ENCODE measurements at places on chromosomes 11 and 22. TPM values are rescaled to one million over a fixed set of nuclear protein-coding genes. Genes with fewer than 3 reads are reported as not detected.

The ZC3H12C gene
- 60.6 TPM for total RNA-seq

- no peak for DNase-seq
- H3K36me3 ChIP-seq: no peaks in the 10 kb centered on the region
- no peak overlapping the region for H3K4me3 ChIP-seq
- no peak overlapping the region for H3K27ac ChIP-seq
- no peaks in the 10 kb centered on the region for H3K4me1 ChIP-seq
Measured at GRCh38 chr11:7165911-7166310, 77.1 kb downstream of the RBMXL2 start.

The YPEL1 gene
- total RNA-seq: 71.2 TPM

DNA sequence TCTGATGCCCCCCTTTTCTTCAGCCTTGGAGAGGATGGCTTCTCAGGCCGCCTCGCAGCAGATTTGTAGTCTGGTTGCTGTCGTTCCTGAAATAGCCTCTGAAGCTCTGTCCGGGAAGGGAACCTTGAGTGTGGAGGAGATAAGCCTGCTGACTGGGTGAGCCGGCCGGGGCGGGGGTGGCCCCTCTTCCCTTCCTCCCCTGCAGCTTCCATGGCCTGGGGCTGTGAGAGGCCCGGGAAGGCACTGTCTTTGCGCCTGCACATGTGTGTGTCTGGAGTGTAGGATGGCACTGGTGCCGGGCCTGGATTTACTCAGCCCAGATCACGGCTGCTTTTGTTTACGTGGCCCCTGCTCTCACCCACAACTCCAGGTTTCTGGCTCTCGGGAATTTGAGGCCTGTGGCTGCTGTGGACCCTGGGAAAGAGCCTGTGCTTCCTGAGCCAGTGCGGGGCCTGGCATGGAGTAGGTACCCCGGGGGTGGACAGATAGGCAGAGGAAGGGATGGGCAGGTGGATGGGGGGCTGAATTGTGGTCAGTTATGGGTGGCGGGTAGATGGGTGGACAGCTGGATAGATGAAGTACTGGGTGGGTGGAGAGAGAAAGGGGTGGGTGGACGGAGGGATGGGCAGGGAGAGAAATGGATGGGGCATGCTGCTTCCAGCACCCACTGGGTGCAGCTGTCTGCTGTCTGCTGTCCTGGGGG, 16.6 kb downstream of the KCNQ1 start:
- H3K36me3 ChIP-seq: no peaks in the 10 kb centered on the region
- peaks cover 6% of the 10 kb centered on the region for H3K27me3 ChIP-seq
- no peak overlapping the region for H3K4me3 ChIP-seq
- H3K4me1 ChIP-seq: no peaks in the 10 kb centered on the region

DNA sequence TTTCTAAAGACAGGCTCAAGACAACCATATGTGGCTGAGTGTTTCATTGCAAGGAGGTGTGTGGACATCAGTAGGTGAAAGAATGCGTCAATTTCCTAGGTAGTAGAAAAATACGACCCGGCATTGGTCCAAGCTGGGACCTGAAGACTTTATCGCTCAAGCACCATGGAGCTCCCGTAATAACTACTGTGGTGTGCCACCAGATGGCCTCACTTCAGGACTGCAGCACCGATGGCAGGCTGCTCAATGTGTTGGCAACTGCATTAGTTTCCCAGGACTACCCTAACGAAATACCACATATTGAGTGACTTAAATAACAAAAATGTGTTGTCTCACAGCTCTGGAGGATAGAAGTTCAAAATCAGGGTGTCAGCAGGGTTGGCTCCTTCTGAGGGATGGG, 72.4 kb upstream of the FAT3 start:
- no peak overlapping the region for H3K27ac ChIP-seq
- H3K36me3 ChIP-seq: no peaks in the 10 kb centered on the region
- H3K4me1 ChIP-seq: peaks cover 5% of the 10 kb centered on the region
- no peak overlapping the region for H3K4me3 ChIP-seq
- no peak for DNase-seq

The EHD1 gene
- total RNA-seq: 114 TPM

DNA sequence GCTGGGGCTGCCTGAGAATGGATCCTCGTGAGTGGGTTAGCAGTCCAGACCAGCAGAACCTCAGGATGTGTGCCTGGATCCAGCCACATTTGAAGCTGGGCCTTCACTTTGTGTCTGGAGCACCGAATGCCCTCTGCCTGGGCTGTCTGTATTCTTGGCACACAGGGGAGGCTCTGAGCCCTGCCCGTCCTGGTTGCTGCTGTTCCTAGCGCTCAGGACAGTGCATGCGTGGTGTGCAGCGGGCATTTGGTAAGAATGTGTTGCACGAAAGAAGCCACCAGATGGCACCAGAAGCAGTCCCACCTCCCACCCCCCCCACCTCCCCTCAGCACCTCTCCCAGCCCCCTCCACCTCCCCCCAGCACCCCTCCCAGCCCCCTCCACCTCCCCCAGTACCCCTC, 4.1 kb upstream of the MAPK11 start:
- H3K36me3 ChIP-seq: no peaks in the 10 kb centered on the region
- H3K27me3 ChIP-seq: peaks cover 6% of the 10 kb centered on the region
- H3K4me3 ChIP-seq: peak overlapping the region; percentile 71
- peak overlapping the region; percentile 50 for H3K27ac ChIP-seq

The FXYD2 gene
- total RNA-seq: 0.44 TPM

The NF2 gene
- 35.4 TPM for total RNA-seq

The C1QTNF5 gene
- total RNA-seq: 0.32 TPM

- no peaks in the 10 kb centered on the region for H3K36me3 ChIP-seq
- H3K4me1 ChIP-seq: peaks cover 2% of the 10 kb centered on the region
- peaks cover 2% of the 10 kb centered on the region for H3K27me3 ChIP-seq
- no peak overlapping the region for H3K4me3 ChIP-seq
- DNase-seq: no peak
- no peak overlapping the region for H3K27ac ChIP-seq
Measured at GRCh38 chr22:44686873-44687600, 15.0 kb upstream of the PRR5 start.

The TRIM29 gene
- not detected for total RNA-seq

The UPK2 gene
- total RNA-seq: not detected

GRCh38 chr11:68574308-68574707, 110.0 kb upstream of the GAL start:
- no peaks in the 10 kb centered on the region for H3K36me3 ChIP-seq
- no peaks in the 10 kb centered on the region for H3K27me3 ChIP-seq
- no peak overlapping the region for H3K27ac ChIP-seq
- no peak for DNase-seq

DNA sequence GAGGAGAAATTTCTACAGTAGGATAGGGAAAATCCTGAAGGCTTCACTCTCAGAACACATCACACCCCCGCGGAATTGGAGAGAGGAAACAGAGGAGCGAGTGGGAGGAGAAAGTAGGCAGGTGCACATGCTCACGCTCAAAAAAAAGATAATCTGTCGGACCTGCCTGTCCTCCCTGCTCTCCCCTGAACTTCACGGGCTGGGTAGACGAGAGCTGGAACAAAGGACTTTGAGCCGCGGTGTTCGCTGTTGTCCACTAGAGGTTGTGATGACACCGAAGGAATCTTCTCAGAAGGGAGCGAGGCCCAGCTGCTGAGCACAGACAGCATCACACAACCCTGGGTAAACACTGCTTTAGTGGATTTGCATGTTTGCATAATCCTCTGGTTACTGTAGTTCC, 5.0 kb downstream of the SEZ6L start:
- H3K27ac ChIP-seq: no peak overlapping the region
- no peaks in the 10 kb centered on the region for H3K36me3 ChIP-seq
- peaks cover 20% of the 10 kb centered on the region for H3K4me1 ChIP-seq
- peak; percentile 61 for DNase-seq
- peaks cover 8% of the 10 kb centered on the region for H3K27me3 ChIP-seq
